Nephron progenitor cell (in vitro differentiated cells): ENCODE measurements at places on chromosomes 2 and 18.
A peak's percentile ranks its signal among the peaks of the same experiment; 100 is the strongest.

DNA sequence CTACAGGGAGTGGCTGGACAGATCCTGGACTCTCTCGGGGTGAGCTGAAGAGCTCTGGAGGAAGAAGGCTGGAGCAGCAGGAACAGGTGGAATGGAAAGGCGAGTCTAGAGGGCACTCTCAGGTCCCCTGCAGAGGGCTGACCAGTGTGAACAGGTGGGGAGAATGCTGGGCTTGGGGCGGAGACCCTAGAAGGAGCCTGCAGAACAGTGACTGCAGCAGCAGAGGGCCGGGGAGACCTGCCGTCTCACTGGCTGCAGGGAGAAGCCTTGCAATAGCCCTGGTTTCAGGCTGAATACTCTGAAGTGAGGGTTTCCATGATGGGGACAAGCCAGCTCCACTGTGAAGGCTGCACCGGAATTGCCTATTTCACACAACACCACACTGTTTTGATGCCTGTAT, 626.7 kb upstream of the SALL3 start:
- no peak for DNase-seq

DNA sequence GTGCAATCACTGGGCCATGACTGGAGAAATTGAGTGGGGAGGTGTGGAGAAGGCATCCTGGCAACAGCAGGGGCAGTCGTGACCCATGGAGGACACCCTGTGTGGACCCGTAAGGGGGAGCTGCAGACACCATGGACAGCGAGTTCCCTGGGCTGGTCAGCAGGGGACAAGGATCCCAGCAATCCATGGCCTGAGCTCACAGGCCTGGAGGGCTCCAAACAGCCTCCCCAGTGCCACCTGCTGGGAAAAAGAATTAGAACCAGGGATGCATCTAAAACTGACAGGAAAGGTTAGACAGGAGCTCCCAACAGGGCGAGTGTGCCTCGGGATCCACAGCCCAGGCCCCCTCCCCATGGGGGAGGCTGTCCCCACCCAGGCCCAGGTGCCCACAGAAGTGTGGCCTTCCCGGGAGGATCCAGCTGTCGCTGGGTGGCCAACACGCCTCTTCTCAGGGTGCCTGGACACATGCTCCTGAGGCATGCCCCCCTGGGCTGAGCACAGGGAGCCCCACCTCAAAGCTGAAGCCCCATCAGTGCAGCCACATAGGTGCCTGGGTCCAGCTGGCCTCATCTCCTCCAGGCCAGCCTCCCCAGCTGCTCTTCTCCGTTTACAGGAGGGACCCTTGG, 20.5 kb upstream of the KIF1A start:
- DNase-seq: peak; percentile 82

DNA sequence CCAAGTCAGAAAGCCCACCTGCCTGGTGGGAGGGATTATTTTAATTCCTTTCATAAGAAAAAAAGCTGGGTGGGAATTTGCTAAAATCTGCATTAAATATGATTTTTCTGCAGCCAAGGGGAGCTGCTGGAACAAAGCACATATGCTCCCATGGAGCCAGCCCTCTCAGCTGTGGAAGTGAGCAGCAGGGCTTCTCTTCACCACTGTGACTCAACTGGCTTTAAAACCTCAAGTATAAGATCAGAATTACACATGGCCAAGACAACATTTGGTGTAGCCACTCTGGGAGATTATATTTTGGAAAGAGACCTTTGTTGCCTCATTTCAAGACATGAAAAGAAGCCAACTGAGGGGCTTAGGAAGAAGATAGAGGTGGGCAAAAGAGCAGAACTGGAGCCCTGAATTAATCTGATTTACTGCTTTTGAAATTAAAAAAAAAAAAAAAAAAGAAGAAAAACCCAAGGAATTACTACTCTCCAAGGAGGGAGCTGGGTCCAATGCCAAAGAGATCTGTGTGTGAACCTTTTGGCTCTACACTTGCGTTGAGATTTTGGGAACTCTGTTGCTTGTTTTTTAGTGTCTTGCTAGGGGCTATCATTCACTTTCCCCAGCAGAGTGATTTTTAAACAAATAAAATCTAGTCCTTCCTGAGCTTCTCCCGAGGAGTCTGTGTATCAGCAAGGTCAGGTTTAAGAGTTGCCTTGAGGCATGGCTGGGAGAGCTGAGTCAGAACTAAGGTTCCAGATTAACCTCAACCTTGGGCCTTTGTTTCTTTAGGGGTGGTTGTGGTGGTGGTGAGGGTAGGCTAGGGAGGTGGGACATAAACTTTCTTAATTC, 6.0 kb downstream of the LHCGR start:
- DNase-seq: no peak

DNA sequence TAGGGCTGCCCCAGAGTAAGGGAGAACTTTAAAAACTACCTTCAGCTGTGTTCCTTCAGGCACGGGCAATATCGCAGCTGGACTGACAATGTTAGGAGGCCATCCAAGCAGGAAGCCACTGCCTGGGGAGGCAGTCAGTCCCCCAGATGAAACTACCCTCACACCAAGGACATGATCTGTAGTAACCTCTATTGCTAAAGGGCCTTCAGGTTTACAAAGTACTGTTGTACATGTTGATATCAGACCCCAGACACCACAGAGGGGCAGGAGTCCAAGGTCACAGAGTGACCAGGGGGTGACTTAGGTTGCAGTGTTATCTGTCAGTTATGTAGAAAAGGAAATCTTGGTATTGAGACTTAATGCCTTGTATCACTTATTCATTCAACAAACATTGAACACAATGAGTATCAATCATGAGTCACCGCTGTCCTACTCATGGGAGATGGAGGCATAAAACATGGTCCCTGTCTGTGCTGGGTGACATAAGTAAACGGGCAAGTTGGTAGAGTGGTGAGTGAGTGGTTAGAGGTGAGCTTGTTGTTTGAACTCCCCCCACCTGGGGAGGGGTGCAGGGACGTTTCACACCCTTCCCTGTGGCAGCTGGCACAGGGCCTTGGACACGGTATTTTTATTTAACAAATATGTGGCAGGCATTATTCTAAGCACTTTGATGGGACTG, 7.1 kb downstream of the CABLES1 start:
- DNase-seq: no peak

GRCh38 chr2:30756051-30756719, 51.1 kb downstream of the CAPN13 start:
- DNase-seq: no peak

- no peak for DNase-seq
These were observed 362.3 kb downstream of the MYCN start for GRCh38 chr2:16302431-16303272.

- no peak for DNase-seq
These were observed 1064.1 kb upstream of the CNTNAP5 start for GRCh38 chr2:122960759-122961641.
